ENCODE measurements at places on chromosomes 13 and 19. TPM values are rescaled to one million over a fixed set of nuclear protein-coding genes. Genes with fewer than 3 reads are reported as not detected.

RGS9BP gene
- total RNA-seq, result 3.8 TPM

CYP4F8 gene
- total RNA-seq, result 18.7 TPM

TSHZ3 gene
- total RNA-seq, result 2.1 TPM

TEX26 gene
- not detected for total RNA-seq

OR7A5 gene
- 3.7 TPM for total RNA-seq

All from suprapubic skin (tissue), 4 donors.